HuH-7 (cell line): ENCODE measurements at places on chromosomes 13 and 19.

DNA sequence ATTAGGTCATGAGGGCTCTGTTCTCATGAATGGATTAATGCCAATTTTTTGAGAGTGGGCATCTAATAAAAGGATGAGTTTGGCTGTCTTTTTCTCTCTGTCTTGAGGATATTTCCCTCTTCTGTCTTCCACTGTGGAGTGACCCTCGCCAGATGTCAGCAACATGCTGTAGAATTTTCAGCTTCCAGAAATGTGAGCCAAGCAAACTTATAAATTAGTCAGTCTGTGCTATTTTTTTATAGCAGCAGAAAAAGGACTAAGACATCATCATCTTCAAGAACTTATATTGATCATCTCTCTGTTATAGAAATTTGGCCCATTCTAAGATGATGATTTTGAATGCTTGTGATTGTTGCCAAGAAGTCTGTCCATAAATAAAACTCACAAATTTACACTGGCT lies 431.4 kb downstream of the FGF9 start:
- DNase-seq = no peak

DNA sequence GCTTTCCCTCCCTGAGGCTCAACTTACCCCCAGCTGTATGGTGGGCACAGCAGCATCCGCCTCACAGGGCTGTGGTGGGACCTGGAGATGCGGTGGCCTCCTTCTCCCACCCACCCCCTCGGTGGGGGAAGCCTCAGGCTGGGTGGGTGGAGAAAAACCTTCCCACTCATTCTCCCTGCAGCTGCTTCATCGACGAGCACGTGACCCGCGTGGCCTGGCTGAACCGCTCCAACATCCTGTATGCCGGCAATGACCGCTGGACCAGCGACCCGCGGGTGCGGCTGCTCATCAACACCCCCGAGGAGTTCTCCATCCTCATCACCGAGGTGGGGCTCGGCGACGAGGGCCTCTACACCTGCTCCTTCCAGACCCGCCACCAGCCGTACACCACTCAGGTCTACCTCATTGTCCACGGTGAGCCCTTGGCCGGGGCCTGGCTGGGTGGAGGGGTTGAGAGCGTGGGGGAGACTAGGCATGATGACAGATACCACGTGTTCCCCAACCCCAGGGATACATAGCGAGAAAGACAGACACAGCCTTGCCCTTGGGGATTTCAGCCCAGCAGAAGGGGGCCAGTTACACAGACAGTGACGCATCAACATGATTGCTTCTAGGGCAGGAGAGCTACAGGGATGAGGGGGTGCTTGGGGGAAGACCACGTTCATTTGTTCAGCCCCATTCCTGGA lies 12.2 kb downstream of the IGLON5 start:
- no peak for DNase-seq

GRCh38 chr13:87123987-87124784 lies 547.0 kb upstream of the SLITRK5 start:
- no peak for DNase-seq

GRCh38 chr13:98364179-98364578 lies 187.1 kb upstream of the RNF113B start:
- DNase-seq = no peak

GRCh38 chr19:43620061-43621001 lies 902 bp upstream of the ZNF428 start:
- DNase-seq = no peak

GRCh38 chr13:51125495-51126226 lies 14.6 kb upstream of the C13orf42 start:
- DNase-seq = peak; percentile 29

DNA sequence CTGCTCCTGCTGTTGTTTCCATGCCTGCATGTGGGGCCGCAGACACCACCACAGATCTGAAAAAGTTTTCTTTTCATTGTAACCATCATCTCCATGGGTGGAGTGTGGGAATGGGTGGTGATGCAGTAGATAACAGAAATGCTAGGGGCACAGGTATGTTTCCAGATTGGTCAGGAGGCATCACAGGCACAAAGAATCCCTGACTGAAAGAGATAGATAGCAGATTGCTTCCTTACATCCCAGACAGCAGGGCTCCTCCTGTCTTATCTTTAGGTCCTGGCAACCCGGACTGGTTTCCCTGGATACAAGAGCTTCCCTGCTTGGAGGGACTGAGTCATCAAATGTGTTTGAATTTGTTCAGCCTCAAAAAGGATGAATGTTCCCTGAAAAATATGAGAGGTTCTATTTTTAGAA lies 1937.6 kb downstream of the PCDH9 start:
- no peak for DNase-seq

- DNase-seq = no peak
Measured at GRCh38 chr19:55640577-55641425, at the start of gene ZNF580. Gene ZNF580 (plus strand): TSS chr19:55641002. CDS start chr19:55642509, 1,507 bp downstream.

DNA sequence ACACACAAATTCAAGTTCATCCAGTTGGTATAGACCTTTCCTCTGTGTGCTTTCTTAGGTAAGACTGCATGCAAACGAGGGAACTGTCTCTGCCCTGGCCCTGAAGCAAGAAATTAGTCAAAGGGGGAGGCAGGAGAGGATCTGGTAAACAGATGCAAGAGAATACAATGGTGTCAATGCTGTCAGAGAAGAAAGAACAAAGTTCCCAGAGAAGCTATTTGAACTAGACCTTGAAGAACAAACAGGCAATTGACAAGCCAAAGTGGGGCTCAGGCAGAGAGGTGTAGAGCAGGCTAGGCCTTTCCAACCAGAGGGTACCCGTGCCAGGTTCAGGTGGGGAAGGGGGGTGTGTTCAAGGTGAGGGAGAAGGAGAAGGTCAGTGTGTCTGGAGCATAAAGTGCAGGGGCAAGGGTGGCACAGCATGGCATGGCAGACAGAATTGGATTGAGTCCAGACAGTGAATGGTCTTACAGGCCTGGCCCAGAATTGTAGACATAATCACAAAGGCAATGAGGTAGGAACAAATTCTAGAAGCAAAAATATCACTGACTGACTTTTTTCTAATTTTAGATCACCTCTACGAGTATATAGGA lies 95.0 kb upstream of the STARD13 start:
- no peak for DNase-seq

GRCh38 chr19:16205205-16206045 lies 7.7 kb downstream of the AP1M1 start:
- DNase-seq = no peak

DNA sequence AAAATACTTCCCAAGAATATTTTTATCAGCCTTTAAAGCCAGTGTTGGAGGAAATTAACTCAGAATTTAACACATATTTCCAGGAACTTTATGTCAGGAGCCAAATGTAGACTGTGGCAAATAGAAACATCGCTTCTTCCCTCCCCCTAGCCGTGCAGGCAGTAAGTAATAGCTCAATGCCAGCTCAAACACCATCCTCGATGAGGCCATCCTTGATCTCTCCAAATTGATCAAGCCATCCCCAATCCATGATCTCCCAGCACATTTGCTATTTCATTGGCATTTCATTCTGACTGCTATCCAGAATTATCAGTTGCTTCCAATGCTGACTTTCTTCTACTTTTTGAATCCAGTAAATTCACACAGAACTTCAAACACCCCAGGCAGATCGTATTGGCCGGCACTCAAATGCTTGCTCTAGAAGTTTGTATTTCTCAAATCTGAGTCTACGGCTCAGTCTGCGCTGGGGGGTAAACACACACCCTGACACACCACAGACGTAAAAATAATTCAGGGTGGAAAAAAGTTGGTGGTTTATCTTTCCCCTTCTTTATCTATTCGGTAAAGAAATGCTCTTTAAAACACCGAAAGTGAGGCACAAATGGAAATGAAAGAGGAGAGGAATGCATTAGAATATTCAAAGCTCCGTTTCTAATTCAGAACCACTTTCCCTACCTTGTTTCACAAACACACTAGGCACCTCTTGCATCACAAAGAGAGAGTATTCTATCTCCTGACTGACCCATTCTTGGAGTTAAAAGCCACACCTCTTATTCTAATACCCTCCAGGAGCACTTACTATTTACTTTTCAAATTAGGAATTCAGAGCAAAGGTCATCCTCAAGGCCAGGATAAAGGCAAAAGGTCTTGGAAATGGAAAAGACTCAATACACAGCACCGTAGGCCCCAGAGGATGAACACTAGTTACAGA lies 991 bp downstream of the OBI1 start:
- peak; percentile 65 for DNase-seq

DNA sequence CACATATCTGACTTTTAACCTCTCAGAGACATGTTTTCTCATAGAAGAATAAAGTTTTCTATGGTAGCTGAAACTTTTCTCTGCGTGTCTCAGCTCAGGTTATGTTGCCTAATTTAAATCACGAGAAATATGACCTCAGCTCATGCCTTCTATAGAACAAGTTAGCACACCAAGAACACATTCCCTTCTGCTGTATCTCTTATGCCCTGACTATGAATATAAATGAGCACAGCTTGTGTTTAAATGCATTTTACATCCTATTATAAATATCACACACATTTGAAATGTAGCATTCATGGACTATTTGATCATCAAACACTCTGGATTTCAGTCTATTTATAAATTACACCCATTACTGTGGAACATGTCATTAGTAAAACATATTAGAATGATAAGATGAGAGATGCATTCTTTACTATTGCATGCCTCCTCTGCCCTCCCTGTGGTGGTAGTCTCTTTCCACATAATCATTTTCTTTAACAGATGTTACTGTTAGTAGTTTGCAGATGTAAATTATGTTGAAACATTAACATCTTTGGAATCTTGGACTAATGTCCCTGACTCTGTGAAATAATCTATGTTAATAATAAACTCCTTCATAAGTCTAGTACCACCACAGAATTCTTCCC lies 2044.9 kb upstream of the PCDH20 start:
- no peak for DNase-seq

- DNase-seq = no peak
Measured at GRCh38 chr13:97275776-97276501, 53.8 kb downstream of the MBNL2 start.

DNA sequence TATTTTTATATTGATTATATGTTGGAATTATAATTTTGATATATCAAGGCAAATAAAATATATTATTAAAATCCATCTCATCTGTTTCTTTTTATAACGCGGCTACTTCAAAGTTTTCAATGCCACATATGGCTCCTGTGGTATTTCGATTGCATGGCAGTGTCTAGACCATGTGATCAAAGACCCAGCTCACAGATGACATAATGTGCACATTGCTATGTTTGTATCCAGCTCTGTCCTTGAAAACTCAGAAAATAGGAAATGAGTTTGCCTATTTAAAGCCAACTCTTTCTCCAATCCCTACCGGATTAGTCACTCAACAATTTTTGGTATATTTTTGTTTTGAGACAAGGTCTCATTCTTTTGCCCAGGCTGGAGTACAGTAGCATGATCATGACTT lies 26.2 kb downstream of the TMTC4 start:
- DNase-seq = no peak

- peak; percentile 64 for DNase-seq
Measured at GRCh38 chr13:98445340-98446233, 131.3 kb downstream of the STK24 start.

DNA sequence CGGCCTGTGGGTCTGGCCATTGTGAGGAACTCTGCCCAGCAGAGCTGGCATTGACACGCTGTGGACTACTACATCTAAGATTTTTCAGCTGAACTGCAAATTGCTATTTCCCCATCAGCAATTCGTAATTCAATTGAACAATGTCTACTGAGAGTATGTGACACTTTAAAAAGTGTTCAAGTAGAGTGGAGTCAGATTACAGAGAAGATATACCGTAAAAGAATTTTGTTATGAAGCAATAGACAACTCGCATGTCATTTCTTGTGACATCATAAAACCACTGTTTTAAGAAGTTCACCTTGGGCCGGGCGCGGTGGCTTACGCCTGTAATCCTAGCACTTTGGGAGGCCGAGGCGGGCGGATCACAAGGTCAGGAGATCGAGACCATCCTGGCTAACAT lies 32.5 kb upstream of the C1QTNF9 start:
- no peak for DNase-seq

DNA sequence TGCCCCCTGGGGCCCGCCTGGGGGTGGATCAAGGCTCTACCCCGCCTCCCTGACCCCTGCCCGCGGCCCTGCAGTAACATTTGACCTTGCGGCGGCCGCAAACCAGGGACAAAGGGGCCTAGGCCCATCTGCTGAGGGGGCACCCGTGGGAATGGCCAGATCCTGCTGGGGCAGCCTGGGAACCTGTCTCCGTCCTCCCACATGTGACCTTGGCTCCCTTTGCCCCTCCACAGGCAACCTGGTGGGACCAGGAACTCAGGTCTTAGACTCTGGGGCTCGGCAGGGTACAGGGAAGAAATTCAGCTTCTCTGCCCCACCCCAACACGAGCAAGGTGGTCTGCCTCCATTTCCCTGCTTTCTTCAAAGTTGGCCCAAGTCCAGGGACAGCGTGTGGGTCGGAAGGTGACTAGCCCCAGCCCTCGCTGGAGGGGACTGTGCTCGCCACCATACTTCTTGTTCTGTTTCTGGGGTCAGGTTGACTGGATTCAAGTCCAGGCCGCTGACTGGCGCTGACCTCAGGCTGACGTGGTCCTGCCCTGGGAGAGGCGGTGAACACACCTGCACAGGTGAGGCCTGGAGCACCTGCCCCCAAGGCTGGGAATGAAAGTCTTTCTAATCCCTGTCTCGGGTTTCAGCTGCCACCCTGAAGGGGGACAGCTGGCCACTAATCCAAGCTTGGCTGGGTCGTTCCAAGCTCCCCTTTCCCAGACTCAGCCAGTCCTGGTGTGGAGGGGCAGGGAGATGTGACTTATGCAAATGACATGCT lies 2.5 kb upstream of the NR2F6 start:
- DNase-seq = peak; percentile 65

GRCh38 chr19:6100284-6100915 lies 9.9 kb downstream of the RFX2 start:
- no peak for DNase-seq
